GM18507 (cell line): ENCODE measurements at places on chromosomes 1 and 21.

GRCh38 chr1:192809307-192810252 is 741 bp downstream of the RGS2 start:
- DNase-seq, result no peak

DNA sequence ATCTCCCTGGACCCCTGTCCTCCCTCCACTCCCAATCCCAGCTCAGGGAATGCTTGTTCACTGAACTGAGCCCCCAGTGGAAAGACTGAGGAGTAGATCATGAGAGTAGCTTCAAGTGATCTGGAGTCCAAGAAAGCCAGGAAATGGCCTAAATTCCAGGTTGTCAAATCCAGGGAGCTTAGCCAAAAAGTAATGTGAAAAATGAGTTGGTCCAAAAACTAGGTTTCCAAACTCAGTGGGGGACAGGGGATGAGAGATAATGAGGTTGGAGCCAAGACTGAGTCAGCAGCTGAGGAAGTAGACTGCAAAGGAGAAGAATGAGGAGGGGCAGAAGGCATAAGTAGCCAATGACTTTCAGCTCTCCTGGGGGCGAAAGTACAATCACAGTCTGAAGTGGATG is 284.1 kb upstream of the BEND5 start:
- no peak for DNase-seq

GRCh38 chr21:27536319-27536718 is 569.4 kb upstream of the ADAMTS5 start:
- DNase-seq, result no peak

DNA sequence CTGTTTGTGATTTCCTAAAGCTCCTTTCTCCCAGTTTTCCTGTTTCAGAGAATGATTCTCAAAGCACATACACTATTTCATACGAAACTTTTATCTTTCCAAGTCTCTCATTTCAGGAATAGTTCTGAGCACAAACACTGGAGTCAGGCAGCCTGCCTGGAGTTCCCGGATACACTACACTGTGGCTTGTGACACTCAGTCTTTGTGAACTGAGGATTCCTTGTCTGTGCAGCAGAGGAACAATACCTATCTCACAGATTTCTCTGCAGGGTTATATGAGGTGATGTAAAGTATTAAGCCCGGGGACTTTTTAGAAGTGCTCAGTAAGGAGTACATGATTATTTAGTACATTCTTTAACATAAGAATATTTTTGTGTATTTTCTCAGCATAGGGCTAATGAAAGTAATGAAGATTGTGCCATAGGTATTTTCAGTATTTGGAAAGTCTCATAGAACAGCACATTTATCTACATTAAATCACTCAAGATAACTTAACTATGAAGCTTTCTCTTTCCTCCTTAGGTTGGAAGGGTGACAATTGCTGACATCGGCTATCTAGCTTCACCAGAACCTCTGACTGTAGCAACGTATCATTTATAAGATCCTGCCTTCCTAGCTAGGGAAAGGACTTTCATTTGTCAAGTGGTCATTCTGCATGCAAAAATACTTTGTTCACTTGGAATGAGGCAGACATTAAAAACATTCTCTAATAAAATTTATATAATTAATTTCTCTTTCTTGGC is 12.9 kb downstream of the GBP2 start:
- DNase-seq, result no peak
